PC-9 (cell line): ENCODE measurements at places on chromosomes 5 and 9. TPM values are rescaled to one million over a fixed set of nuclear protein-coding genes. Genes with fewer than 3 reads are reported as not detected.

GRCh38 chr5:112693301-112693700, 44.4 kb upstream of the APC start:
- no peak for DNase-seq

DNA sequence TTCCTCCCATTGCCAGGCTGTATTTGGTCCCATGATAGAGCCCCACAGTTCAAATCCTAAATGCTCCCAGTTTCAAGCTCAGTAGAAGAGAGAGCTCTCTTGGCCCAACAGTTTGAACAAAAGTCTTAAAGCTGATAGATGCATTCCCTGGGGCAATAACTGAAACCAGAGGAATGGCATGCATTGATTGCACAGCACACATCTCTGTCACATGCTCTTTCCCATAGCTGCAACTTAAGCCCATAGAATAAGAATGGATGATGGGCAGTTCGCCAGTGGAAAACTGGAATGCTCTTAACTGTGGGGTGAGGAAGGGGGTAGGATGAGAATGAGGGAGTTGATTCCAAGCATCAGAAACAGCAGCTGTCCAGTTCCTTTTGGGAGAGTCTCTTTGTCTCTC, 1942.4 kb upstream of the WWC1 start:
- no peak for DNase-seq

- DNase-seq, result no peak
Measured at GRCh38 chr9:78939311-78940065, 632.3 kb upstream of the TLE4 start.

GRCh38 chr9:80928697-80929096, 760.6 kb downstream of the TLE1 start:
- no peak for DNase-seq

- DNase-seq, result no peak
Measured at GRCh38 chr9:90970608-90971007, 169.0 kb downstream of the SYK start.

Gene TSLP
- total RNA-seq, result not detected in 2 replicates

Gene HAVCR1
- total RNA-seq, result not detected in 2 replicates

Gene GFM2
- total RNA-seq, result 38.5 and 39.8 TPM in 2 replicates

Gene PFN3
- not detected in 2 replicates for total RNA-seq
